ENCODE measurements at places on chromosomes 16 and 17. TPM values are rescaled to one million over a fixed set of nuclear protein-coding genes. Genes with fewer than 3 reads are reported as not detected.

Gene TMEM235
- total RNA-seq = not detected

Gene HEATR9
- 0.17 TPM for total RNA-seq

Gene IGFALS
- total RNA-seq = 4.4 TPM

Gene NLRC5
- total RNA-seq = 46.4 TPM

Gene DECR2
- 5.2 TPM for total RNA-seq

Gene CRISPLD2
- 136 TPM for total RNA-seq

DNA sequence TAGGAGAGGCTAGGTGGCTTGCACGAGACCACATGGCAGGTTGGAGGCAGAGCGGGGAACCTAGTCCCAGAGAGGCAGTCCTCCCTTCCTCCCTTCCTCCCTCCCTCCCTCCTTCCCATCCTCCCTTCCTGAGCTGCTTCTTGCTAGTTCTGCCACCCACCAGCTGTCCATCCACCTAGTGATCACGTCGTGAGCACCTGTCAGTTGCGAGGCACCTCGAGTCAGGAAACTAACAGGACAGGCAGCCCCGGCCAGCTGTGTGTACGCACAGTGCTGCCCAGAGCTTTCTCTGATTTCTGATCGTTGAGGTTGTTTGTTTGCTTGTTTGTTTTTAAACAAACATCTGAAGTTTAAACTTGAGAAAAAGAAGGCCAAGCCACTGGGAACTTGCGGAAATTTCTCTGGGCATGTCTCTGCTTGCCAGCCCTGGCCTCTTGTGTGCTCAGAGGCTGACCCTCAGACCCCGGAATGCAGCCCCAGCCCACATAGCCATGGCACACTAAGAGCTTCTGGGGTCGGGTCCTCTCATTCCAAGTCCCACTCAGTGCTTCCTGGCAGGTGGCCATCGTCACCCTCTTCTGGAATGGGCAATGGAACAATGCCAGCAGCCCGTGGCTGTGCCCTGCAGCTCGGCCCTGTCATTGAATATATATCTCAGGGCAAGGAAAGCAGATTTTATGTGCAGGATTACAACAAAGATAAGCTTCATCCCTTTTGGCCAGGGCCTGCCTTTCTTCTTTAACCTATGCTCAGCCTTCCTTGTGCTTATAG, 174.0 kb downstream of the KATNIP start:
- no peak overlapping the region for H3K4me3 ChIP-seq
- H3K27me3 ChIP-seq = no peaks in the 10 kb centered on the region
- no peak overlapping the region for H3K27ac ChIP-seq
- H3K4me1 ChIP-seq = peaks cover 3% of the 10 kb centered on the region
- peaks cover 23% of the 10 kb centered on the region for H3K36me3 ChIP-seq

GRCh38 chr16:57640612-57641011, 12.2 kb downstream of the ADGRG1 start:
- H3K27me3 ChIP-seq = no peaks in the 10 kb centered on the region
- no peaks in the 10 kb centered on the region for H3K36me3 ChIP-seq
- no peak overlapping the region for H3K4me3 ChIP-seq

- peaks cover 7% of the 10 kb centered on the region for H3K4me1 ChIP-seq
- no peak overlapping the region for H3K27ac ChIP-seq
- no peak for DNase-seq
- no peak overlapping the region for H3K4me3 ChIP-seq
- peaks cover 5% of the 10 kb centered on the region for H3K36me3 ChIP-seq
Measured at GRCh38 chr16:48560692-48561091, 49.3 kb downstream of the N4BP1 start.
